ENCODE measurements at places on chromosomes 7 and 10.

DNA sequence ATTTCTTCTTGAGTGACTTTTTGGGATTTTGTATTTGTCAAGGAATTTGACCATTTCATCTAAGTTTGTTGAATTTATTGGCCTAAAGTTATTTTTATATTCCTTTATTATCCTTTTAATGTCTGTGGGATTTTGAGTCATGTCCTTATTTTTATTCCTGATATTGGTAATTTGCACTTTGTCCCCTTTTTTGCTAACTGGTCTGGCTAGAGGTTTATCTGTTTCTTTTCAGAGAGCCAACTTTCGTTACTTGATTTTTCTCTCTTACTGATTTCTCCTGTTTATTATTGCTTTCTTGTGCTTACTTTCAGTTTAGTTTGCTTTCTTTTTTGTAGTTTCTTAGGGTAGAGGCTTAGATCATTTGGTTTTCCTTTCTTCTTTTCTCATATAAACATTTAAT lies 14.6 kb downstream of the MGMT start:
- no peak for DNase-seq

DNA sequence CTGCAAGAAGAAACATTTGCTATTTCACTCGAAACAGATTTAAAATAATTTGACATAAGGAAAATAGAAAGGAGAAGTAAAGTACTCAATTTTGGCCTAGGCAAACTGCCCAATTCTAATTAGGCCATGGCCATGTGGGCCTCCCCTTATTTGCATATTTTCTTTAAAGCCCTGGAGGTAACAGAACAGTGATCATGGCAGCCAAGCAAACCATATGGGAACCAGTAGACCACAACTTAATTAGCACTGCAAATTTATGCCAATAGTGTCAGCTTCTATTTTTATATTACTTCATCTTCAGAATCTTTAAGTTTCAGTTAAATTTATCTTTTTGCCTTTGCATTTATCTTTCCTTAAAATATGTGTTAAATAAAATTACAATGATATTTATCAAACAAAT lies 63.3 kb upstream of the THSD7A start:
- no peak for DNase-seq

GRCh38 chr10:117339979-117340378 lies 35.3 kb downstream of the PDZD8 start:
- DNase-seq = no peak

DNA sequence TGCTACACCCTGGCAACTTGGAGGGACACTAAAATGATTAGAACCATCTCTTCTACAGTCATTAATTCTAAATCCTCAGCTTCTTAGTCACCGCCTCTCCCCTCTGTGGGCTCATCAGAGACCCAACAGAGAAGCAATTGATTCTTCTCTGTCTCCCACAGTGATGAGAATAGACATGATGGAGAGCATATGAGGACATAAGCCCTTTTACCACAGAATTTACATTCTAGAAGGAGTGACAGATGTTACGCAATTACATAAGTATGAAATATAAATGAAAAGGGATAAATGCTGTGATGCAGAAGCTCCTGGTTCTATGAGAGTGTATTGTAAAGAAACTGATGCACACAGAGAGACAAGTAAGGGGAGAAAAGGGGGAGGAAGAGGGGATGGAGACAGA lies 18.1 kb upstream of the ABCB5 start:
- no peak for DNase-seq

DNA sequence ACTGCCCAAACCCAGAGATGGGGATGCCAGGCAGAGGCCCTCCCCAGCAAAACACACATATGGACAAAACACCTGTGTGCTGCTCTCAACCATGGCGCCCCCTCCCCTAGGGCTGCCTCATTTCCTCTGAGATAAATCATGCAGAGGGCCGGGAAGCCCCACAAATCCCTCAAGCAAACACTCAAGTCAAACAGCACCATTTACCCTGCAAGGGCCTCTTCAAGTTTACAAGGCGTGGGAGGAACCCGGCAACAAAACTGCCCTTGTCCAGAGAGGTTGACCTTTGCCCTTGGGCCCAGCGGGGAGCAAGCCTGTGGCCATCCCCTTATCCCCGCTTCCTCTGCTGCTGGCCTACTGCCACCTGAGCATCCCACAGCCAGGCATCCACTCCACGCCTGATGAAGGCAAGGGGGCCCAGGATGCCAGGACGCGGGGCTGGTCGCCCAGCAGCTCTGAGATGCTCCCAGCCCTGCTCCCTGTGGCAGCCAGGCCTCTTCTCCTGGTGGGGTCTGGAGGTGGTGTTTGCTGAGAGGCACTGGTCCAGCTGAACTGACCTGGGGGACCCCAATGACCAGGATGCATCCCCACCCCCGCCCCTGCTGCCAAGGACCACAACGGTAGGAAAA lies 77.4 kb downstream of the DLG5 start:
- no peak for DNase-seq

- no peak for DNase-seq
Measured at GRCh38 chr10:120768227-120768626, 82.9 kb upstream of the WDR11 start.

DNA sequence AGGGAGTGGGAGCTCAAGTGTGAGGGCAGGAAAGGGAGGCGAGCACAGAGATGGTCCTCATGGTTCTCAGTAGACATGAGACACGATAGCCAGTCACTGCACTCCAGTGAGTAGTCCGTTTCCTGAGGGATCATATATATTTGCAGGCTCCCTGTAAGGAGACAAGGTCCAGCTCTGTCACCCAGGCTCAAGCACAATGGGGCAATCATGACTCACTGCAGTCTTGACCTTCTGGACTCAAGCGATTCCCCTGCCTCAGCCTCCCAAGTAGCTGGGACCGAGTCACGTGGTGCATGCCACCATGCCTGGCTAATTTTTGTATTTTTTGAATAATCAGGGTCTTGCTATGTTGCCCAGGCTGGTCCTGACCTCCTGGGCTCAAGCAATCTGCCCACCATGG lies 116.7 kb downstream of the CCDC3 start:
- DNase-seq = no peak

GRCh38 chr10:4262449-4262848 lies 477.4 kb upstream of the KLF6 start:
- no peak for DNase-seq

GRCh38 chr7:155785536-155785935 lies 26.7 kb downstream of the SHH start:
- no peak for DNase-seq

GRCh38 chr7:29105752-29106668 lies 40.3 kb downstream of the CPVL start:
- DNase-seq = no peak

GRCh38 chr10:71996592-71997371 lies 32.6 kb downstream of the CHST3 start:
- no peak for DNase-seq

- no peak for DNase-seq
Measured at GRCh38 chr10:188546-188945, 53.3 kb downstream of the ZMYND11 start.

DNA sequence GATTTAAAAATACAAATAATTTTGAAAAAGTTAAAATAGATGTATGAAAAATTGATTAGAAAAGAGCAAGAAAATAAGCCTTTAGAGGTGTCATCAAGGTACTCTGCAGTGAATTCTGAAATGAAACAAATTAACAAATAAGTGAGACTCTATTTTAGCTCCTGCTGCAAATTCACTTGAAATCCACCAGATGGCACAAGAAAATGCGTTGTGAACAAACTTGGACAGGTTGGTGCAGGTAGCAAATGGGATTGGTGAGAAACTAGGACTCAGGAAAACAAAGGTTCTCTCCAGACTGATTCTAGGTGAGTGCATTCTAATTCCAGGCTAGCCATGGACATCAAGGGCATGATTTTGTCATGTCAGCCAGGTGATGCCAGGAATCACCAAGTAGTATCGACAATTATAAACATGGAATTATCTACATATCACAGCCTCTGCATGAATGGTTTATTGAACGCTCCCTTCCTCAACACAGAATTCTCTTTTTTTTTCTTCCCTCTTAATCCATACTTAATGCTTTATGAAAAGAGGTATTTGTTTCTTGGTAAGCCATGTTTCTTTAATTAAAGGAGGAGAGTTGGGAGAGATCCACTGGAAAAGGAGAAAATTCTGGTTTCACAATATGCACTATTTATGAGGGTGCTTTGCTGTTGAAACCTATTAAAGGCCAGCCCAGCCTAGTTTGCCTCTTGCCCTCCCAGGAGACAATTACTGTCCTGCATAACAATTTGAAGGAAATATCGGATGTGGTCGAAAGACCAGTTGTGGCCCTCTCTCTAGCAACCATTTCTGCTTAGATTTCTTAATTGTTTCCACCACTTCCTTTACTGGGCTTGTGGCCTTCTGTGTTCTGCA lies 118.1 kb downstream of the ZNF365 start:
- DNase-seq = peak; percentile 11

DNA sequence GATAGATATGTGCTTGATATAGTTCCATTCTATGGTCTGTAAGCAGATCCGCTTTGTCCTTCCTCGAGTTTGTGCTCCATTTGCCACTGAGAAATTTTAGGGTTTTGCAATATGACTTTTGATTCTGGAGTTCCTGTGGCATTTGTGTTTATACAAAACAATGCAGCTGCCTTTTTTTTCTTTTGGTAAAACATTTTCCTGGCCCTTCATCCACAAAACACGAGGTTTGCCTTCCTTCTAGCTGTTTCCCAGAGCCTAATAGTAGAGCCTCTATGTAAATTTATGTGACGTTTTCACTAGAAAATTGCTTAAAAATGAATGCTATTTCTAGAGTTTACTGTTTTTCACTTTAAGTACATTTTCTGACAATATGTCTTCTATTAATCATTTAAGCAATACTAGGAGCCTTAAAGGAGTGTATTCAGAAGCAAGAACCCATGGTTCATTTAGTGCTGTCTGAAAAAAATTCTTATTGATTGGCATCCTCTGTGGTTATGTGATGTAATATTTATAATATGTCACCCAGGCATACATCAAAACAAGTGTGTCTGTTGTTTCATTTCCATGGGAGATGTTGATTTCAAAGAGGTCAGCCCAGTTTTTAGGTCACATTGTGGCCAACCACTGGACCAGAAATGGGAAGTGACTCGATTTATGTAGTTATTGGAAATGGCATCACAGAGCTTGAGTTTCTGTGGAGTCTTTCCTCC lies 618.3 kb downstream of the LRMDA start:
- DNase-seq = no peak

DNA sequence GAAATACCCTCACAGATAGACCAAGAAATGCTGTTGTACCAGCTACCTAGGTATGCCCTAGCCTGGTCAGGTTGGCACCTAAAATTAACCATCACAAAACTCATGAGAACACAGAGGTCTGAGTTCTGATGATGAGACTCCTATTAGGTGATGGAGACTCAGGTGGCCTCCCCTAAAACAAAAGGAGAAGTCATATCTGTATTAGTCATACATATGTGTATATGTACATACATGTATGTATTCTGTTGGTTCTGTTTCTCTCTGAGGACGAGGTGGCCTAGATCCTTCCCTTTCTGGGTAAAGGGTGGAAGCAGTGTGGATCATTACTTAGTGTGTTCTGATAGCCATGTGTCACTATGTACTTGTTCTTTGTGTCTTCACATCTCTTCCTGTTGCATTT lies 207.2 kb upstream of the PRSS1 start:
- no peak for DNase-seq
